Hematopoietic multipotent progenitor cell treated with erythropoietin and hydrocortisone succinate and interleukin-3 and kit ligand, for 17 days (in vitro differentiated cells): ENCODE measurements at places on chromosomes 6 and 20.

DNA sequence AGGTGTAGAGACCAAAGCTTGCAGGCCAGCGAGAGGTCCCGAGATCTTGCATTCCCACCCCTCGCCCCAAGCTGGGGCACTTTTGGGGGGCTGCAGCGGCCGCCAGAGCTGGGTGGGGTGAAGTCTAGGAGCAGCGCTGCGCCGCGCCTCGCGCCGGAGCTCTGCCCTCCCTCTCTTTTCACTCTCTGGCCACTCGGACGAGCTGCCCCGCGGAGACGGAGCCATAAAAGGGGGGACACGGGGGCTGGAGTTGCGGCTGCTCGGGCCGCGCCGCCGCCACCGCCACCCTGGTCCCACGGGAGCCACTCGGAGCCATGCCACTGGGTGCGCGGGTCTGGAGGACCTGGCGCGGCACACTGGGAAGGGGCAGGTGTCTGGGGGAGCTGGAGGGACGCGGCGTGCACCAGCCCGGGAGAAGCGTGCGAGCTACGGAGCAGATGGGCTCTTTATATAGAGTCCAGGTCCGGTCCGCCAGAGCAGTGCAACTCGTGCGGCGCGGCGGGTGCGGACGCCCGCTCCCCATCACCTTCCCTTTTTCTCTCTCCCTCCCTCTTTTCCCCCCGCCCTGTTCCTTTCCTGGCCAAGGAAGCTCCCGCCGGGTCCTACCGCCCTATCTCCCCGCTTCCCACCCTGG, 687 bp upstream of the HTR1B start:
- DNase-seq, result no peak

- no peak for DNase-seq
Observed at GRCh38 chr20:40082436-40082835, 606.6 kb downstream of the MAFB start.

GRCh38 chr20:1478566-1478965, 11.9 kb upstream of the NSFL1C start:
- DNase-seq, result no peak

DNA sequence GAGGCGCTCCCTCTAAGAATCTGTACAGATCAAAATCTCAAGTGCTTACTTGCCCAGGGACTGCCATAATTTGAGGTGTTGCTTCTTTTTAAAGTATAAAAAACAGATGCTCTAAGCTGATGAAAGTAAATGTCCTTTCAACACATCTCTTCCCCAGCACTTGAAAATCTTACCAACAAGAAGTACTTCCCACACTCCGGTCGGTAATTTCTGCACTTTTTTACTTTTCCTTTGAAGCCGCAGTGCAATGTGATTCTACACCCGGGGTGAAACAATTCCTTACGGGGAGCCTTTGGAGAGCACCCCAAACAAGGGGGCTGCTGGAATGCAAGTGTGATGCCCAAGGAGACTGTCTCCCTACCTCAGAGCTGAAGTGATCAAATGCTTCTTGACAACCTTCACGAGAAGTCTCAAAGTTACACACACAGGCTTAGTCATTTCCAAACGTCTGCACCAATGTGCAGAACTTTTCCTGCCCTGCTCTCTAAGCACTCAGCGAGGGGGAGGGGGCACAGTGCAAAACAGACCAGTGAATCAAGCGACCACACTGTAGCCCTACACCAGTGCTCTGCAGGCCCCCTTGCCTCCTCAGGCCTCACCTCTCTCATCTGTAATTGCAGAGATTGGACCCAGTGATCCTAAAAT, 56.7 kb downstream of the ATXN1 start:
- DNase-seq, result no peak

GRCh38 chr6:118500130-118501015, 47.7 kb upstream of the PLN start:
- DNase-seq, result no peak

DNA sequence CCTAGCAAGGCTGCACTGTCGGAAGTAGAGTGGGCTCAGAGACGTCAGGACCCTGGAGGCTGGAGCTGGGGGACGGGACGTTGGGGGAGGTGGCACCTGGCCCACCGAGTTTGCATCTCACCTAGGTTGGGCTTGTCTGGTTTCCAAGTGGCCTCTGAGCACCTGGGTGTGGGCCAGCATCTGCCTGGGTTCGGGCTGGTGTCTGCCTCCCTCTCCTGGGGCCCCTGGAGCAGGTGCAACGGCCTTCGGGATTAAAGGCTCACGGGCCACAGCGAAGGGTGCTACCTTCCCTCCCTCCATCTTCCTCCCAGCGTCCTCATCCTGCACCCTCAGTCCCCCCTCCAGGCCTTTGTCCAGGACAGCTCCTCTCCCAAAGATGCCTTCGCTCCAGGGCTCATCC, 6.0 kb downstream of the HRH3 start:
- no peak for DNase-seq

DNA sequence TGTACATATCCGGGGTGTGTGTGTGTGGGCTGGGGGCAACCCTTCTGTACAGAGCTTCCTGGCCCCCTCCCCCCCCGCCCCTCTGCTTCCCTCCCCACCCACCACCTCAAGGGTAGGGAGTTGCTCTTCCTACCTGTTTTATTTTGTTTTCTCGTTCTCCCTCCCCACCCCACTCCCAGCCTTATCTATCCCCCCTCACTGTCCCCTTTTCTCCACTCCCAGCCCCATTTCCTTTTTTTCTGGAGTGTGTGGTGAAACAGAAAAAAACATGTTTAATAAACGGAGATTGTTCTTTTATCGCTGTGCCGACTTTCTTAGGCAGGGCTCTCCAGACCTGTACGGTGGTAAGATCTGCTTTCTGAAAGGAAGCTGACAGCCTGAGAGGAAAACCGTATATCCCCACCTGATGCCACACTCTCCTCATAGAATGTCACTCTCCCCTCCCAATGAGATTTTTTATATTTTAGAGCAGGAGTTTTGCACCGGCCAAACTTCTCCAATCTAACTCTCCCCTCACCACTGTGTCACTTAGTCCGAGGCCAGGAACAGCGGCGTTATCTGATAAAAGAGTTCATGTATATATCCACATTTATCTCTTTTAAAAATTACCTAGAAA, 875 bp upstream of the ZBTB9 start:
- no peak for DNase-seq

GRCh38 chr6:105786890-105787655, 299.1 kb upstream of the PRDM1 start:
- no peak for DNase-seq

GRCh38 chr6:16725145-16725864, 36.0 kb downstream of the ATXN1 start:
- no peak for DNase-seq

DNA sequence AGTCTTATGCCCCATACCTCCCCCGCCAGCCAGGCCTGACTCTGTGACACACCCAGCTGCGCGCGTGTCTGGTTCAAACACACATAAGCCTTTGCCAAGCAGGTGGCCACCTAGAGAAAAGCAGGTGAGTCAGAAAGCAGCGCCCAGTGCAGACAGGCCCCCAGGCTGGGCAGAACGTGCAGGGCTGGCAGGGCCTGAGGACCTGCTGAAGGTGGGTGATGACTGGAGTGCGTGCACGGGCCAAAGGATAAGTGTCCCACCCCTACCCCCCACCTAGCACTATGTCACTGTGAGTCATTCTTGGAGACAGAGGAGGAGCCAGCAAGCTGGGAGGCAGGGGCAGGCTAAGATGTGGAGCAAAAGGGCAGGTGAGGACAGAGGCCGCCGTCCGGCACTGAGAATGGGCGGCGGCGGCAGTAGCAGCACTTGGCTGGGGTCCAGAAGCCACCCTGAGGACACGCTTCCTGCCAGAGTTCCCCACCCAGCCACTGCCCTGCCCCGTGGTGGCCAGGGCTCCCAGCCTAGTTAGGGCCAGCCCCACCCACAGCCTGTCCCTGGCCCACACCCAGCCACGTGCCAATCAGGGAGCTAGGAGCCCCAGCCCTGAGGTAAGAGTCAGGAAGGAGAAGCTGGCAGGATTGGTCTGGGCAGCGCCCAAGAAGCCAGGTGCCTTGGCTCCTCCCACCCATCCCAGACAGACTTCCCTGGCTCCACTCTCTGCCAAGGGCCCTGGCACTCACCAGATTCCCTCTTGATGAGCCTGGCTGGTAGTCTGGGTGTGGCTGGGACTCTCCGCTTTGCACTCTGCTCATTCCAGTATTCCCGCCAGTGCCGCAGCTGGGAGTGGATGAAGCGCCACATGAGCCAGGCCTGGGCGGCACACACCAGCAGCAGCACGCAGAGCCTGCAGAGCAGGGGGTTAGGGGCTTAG, 72.7 kb downstream of the TRAM2 start:
- peak; percentile 94 for DNase-seq
